Omental fat pad (tissue), 4 donors: ENCODE measurements at places on chromosomes 2 and 18. TPM values are rescaled to one million over a fixed set of nuclear protein-coding genes. Genes with fewer than 3 reads are reported as not detected.

ACMSD gene
- not detected for total RNA-seq

SAG gene
- total RNA-seq, result not detected

EMILIN2 gene
- 56.4 TPM for total RNA-seq

SNTG2 gene
- 8.8 TPM for total RNA-seq

UGT1A3 gene
- not detected for total RNA-seq

CDKL4 gene
- total RNA-seq, result not detected

MC2R gene
- total RNA-seq, result not detected

GPAT2 gene
- total RNA-seq, result 15.8 TPM

CSRNP3 gene
- total RNA-seq, result 1.1 TPM

ACOXL gene
- not detected for total RNA-seq

PIAS2 gene
- 17.7 TPM for total RNA-seq

PLGLB2 gene
- total RNA-seq, result 1.7 TPM

TYMS gene
- 6.4 TPM for total RNA-seq

PRKAG3 gene
- not detected for total RNA-seq

GYPC gene
- total RNA-seq, result 171 TPM

KCNE4 gene
- 4.8 TPM for total RNA-seq

POTEI gene
- not detected for total RNA-seq

SERPINE2 gene
- 6.8 TPM for total RNA-seq

C2orf81 gene
- 0.48 TPM for total RNA-seq

LHCGR gene
- total RNA-seq, result 0.96 TPM

STON1 gene
- 75.5 TPM for total RNA-seq

TXNDC2 gene
- 0.24 TPM for total RNA-seq

PDE11A gene
- total RNA-seq, result not detected

CPLX4 gene
- total RNA-seq, result 0.46 TPM

UGT1A4 gene
- not detected for total RNA-seq

HDLBP gene
- total RNA-seq, result 391 TPM

SERPINB3 gene
- not detected for total RNA-seq

CNTNAP5 gene
- not detected for total RNA-seq

STAT4 gene
- total RNA-seq, result 6.5 TPM

NEU2 gene
- not detected for total RNA-seq

RAB27B gene
- 1.0 TPM for total RNA-seq

MC5R gene
- 1.2 TPM for total RNA-seq

TRAPPC8 gene
- total RNA-seq, result 45.7 TPM

CKAP2L gene
- total RNA-seq, result 0.13 TPM

CNDP1 gene
- total RNA-seq, result not detected

COL6A3 gene
- total RNA-seq, result 105 TPM

PLCD4 gene
- total RNA-seq, result 2.3 TPM

SPDYA gene
- total RNA-seq, result 0.63 TPM

GKN1 gene
- not detected for total RNA-seq

ATP5MC3 gene
- 111 TPM for total RNA-seq

C1GALT1C1L gene
- not detected for total RNA-seq

CDH7 gene
- total RNA-seq, result not detected

COLEC11 gene
- total RNA-seq, result 3.6 TPM

TPO gene
- 27.1 TPM for total RNA-seq

KRTCAP3 gene
- 0.75 TPM for total RNA-seq

FHL2 gene
- total RNA-seq, result 23.3 TPM

DTNA gene
- 60.5 TPM for total RNA-seq

GALNT5 gene
- 0.06 TPM for total RNA-seq

RAB6C gene
- total RNA-seq, result not detected

PAX3 gene
- not detected for total RNA-seq

ABCA12 gene
- not detected for total RNA-seq

DLX1 gene
- total RNA-seq, result not detected

UGT1A5 gene
- not detected for total RNA-seq

TRIM43 gene
- not detected for total RNA-seq

REG1B gene
- not detected for total RNA-seq

ECEL1 gene
- total RNA-seq, result 1.0 TPM

FARSB gene
- total RNA-seq, result 15.1 TPM

IL36A gene
- not detected for total RNA-seq

NAT8 gene
- total RNA-seq, result not detected
